Esophagus squamous epithelium (tissue), 5 donors: ENCODE measurements at places on chromosomes 6 and 20. TPM values are rescaled to one million over a fixed set of nuclear protein-coding genes. Genes with fewer than 3 reads are reported as not detected.

DNA sequence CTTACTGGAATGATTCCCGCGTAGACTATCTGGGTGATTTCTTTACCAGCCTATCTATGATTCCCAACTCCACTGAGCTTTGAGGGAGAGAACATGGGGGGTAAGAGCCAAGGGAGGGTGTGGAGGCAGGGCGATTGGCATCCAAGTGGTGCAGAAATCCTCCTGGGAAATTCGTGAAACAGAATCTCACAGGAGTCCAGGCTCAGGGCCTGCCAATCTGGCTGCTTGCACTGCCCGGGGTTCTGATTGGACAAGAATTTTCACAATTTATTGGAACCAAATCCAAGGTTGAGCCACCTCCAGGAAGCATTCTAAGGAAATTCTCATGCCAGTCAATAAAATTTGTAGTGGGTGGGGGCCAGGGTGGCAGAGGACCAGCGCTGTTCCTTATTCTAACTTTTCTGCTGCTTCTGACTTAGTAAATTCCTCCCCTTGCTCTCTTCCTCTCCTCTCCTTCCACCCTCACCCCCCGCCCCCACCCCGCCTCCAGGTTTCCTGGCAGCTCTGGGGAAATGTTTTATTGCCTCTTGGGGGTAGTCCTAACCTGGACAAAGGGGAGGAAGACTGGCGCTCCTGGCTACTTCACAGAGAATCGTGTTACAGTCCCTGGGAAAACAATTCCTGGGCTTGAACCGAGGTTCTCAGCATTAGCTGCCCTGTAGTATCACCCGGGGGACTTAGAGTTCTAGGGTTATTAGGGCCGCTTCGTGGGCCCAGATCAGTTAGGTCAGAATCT, 3.1 kb downstream of the BMP6 start:
- DNase-seq, result no peak

DNA sequence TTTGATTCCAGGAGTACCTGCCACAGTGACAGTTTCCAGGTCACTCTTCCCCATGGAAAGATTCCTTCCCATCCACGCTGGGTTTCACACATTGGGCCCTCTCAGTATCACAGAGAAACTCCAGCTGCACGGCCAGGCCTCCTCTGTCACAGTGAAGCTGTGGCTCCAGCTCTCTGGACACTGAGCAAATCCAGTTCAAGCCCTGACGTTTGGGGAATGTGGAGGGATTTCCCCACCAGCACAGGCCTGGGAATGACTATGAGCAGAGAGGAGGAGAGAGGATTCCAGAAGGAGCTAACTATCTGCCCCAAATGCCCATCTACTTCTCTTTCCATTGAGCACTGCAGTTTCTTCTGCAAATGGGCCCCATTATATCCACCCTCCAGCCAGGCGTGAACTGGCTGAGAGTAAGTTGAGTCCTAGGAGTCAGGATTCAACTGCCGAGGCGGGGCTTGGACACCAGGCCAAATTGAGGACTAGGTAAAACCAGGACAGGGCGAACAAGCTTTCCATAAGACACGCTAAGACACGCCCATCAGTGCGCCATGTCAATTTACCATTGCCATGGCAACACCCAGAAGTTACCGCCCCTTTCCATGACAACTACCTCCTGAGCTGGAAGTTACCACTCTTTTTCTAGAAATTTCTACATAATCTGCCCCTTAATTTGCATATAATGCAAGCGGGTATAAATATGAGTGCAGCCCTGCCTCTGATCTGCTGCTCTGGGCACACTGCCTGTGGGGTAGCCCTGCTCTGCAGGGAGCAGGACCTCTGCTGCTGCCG, 9.2 kb upstream of the BNIP5 start:
- DNase-seq, result no peak

DNA sequence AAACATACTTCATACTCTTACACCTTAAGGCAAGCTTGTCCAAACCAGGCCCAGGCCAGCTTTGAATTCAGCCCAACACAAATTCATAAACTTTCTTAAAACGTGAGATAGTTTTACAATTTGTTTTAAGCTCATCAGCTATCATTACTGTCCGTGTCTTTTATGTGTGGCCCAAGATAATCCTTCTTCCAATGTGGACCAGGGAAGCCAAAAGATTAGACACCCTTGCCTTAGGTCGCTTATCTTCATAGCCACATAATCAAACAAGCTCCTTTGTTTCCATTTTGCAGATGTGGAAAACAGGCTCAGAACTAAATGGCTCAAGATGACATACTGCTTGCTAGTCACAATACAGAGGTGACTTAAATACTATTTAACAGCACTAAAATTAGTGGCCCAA, 6.0 kb downstream of the SALL4 start:
- no peak for DNase-seq

The KIAA0408 gene
- 3.5 TPM for total RNA-seq

GRCh38 chr20:56566621-56567020, 33.6 kb downstream of the FAM209B start:
- no peak for DNase-seq

The MRAP2 gene
- 0.70 TPM for total RNA-seq

DNA sequence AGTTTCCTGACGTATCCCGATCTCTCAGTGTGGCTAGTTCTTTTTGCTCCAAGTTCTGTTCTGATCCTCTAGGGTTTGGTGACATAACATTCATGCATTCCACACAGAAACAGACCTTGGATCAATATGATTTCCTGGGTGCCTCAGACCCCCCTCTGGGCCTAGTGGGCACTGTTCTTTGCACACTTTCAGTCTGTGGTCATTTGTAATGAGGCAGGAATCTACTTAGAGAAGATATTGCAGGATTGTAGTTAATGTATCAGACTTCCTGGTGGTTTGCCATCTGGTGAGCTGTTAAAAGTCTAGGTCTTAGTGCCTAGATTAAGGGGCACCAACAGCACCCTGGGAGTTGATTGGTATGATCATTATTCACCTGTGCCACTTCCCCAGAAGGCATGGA, 7.5 kb downstream of the BEND6 start:
- DNase-seq, result no peak

The HRH3 gene
- total RNA-seq, result not detected

The SH3BGRL2 gene
- total RNA-seq, result 48.9 TPM

The SKIC2 gene
- total RNA-seq, result 32.4 TPM

DNA sequence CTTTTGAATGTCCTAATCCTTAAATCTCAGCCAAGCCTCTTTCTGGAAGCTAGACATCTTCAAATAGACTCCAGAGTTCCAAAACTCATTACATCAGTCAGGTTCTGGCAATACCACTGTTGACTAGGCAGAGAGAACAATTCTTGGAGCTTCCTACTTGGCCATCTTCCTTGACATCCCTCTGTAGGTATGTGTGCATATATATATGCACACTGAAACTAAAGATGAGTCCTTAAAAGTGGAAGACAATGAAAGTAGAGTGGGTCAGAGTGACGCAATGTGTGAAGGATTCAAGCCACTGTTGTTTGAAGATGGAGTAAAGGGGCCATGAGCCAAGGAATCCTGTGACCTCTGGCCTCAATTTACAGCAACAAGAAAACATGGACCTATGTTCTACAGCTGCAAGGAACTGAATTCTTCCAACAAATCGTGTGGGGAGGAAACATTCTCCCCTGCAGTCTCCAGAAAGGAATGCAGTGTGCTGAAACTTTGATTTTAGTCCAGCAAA, 18.7 kb upstream of the DUSP22 start:
- no peak for DNase-seq

- DNase-seq, result no peak
These were observed 305.3 kb upstream of the RGS17 start for GRCh38 chr6:153436351-153436750.

DNA sequence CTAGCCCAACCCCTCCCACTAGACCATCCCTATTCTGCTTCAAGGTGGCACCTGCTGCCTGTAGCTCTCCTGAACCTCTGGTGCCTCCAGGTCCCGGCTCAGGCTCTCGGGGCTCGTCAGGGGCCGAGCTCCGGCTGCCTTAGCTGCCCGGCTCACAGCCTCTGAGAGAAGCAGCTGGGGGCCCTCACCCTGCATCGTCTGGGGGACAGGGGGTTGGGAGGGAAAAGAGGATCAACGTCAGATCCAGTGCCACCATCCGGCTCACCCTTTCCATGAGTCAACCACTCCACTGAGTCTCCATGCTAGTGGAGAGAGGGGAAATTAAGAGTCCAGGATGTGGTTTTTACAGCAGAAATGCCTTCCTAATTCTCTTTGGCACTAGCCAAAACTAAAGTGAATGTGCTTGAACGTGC, 13.0 kb downstream of the BAG6 start:
- DNase-seq, result no peak

- no peak for DNase-seq
These were observed 168.2 kb upstream of the FOXQ1 start for GRCh38 chr6:1143655-1144054.
